ENCODE measurements at places on chromosomes 7 and 10.

- DNase-seq, result no peak
These were observed 12.8 kb downstream of the LRRN3 start for GRCh38 chr7:111103678-111104274.

GRCh38 chr10:132489053-132489703 lies 48.4 kb upstream of the INPP5A start:
- peak; percentile 80 for DNase-seq

- no peak for DNase-seq
These were observed 11.5 kb downstream of the CISD1 start for GRCh38 chr10:58280477-58280876.

DNA sequence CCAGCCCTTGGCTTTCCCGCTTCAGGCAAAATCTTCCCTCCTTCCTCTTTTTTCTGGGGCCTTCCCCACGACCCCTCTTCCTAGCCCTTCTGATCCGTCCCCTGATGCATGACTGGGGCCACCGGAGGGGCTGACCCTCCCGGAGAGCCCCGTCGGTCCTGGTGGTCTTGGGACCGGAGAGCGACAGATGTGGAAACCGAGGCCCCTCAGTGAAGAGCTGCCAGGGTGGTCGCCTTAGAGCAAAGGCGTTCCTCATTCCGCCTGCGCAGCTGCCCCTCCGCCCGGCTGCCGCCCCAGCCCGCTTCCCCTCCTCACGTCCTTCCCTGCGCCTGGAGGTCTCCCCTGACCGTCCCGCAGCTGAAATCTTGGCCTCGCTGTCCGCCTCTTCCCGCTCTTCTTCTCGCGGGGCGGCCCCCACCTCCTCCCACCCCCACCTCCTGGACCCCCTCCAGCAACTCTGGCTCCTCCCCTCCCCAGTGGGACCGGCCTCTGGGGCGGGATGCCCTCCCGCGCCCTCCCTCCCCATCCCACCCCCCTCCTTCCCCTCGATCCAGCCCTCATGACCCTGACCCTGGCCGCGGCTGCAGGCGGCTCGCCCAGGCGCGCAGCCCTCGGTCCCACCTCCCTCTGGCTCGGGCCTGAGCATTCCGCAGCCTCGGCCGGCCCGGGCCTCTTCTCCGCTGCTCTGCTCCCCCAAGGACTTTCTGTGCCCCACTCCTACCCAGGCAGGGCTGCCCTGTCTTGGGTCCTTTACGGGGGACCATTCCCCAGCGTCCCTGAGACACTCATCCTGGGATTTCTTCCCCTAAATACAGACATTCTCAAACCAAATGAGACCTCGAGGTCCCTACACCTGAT lies at the start of gene RARRES2:
TSS of gene RARRES2 (minus strand) at position 367 of the 858 bp plus-strand sequence. CDS start 1,020 bp downstream, outside the sequence.
- peak; percentile 29 for DNase-seq

DNA sequence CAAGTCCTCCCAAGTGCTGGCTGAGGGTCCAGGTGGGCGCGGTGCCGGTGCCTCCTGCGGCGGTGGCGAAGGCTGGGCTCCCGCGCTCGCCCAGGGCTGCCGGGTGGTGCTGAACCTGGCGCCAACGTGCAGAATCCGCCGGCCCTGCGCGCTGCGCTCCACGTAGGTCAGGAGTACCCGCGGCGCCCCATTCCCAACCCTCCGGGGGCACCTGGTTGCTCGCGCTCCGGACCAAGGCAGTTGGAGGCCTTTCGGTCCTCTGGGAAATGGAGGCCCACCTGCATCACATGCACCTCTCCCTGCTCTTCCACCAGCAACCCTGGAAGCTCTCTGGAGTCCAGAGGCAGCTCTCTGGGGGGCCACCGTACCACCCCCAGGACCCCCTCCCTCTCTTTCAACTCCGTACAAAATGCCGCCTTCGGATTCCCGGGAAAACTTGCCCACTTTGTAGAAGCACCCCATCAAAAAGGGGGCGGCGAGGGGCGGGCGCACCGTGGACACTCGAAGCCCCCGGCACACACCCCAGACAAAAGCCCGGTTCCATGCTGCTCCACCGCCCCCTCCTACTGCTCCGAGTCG lies 745 bp downstream of the SLC16A9 start:
- peak; percentile 4 for DNase-seq

- no peak for DNase-seq
These were observed 75.5 kb downstream of the RPS24 start for GRCh38 chr10:78109210-78109609.

DNA sequence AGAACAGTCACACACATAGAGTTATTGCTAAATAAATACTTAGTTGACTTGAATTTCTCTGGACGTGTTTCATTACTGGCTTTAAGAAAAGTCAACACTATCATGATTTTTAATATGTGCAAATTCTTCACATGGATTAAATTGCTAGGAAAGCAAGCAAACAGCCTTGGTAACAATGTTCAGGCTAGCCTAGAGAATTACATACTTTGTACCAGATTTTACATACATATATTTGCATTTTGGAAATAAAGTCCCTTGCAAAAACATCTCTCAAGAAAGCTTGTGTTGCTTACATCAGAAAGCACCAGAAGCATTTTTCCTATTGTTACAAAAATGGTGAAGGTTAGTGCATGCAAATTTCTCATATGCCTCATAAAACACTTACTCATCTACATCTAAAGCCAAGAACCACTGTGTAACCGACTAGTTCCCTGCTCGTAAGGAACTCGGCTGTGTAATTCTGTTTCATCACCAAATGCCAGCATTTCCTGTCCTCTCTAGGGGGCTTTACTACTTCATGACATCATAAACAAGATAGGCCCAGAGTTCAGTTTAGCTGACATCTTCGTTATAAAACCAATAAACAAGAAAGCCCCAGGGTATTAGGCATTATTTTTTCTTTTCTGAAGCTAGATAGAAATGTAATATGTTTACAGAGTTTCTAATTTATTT lies 87.8 kb downstream of the CFAP58 start:
- peak; percentile 97 for DNase-seq

- DNase-seq, result no peak
These were observed 7.4 kb downstream of the TTYH3 start for GRCh38 chr7:2639181-2639681.

DNA sequence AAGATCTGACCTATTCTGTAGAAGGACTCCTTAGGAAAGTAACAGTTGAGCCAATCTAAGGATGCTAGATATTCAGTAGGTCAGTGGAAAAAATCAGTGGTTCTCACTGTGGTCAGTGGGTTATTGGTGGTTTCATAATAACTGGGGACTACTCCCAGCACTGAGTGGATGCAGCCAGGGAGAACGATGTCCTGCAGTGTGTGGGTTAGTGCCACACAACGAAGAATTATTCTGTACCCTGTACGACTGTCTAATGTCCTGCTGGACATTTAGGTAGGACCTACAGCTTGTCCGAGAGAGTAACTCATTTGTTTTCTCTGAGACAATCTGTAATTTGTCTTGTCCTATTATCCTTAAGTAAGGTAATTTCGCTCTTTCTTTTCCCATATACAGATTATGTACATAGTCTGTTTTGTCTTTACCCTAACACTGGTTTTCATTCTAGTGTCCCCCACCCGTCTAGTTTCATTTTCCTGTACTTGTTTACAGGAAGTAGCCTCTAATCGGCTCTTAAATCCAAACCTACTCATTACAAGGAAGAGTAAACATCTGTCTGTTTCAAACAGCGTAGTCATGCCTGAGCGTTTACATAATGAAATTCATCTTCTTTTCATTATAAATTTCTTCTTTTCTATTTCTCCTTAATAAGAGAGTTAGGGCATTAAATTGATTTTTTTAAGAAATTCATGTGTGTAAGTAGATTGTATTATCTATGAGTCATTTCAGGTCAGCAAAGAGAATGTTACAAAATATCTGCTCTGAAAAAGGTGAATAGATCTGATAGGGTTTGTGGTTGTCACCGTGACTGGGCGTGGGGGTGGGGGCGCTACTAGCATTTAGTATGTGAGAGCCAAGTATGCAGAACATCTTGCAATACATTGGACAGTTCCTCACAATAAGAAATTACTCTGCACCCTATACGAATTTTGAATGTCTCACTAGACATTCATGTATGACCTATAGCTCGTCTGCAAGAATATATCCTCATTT lies 8.3 kb upstream of the ZC3HAV1L start:
- peak; percentile 22 for DNase-seq

DNA sequence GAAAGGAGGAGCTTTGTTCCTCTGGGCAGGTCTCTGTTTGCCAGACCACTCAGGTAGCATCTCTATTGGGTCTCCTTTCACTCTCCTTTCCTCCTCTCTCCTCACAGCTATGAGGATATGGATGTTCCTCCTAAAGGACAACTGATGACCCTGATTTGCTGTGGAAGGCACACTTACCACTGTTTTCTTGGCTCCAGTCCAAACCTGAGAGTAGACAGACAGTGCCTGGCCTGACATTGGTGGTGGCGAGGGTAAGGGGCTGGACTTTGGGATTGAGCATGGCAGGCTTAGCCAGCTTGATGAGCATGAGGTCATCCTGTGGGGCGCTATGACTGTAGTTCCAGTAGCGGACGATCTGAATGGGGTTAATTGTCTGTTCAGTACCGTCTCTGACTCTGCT lies 3.6 kb downstream of the PRSS37 start:
- DNase-seq, result no peak

GRCh38 chr7:20083781-20084180 lies 133.4 kb downstream of the MACC1 start:
- DNase-seq, result peak; percentile 59

DNA sequence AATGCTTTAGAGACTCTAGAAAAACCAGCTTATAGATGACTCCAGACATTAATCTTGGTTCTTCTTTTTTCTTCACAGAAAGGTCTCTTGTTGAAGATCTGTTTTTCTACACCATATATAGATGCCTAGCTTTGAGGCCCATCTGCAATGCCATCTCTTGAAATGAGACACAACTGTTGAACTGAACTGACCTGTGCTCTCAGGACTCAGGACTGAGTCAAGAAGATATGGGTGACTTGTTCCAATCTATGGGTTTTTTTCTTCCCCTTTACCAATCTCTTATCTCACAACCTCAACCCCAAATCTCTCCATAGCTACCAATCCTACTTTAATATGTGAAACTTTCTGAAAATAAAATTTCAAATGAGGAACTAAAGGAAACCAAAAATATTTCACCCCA lies 194.7 kb downstream of the SNX13 start:
- DNase-seq, result no peak

DNA sequence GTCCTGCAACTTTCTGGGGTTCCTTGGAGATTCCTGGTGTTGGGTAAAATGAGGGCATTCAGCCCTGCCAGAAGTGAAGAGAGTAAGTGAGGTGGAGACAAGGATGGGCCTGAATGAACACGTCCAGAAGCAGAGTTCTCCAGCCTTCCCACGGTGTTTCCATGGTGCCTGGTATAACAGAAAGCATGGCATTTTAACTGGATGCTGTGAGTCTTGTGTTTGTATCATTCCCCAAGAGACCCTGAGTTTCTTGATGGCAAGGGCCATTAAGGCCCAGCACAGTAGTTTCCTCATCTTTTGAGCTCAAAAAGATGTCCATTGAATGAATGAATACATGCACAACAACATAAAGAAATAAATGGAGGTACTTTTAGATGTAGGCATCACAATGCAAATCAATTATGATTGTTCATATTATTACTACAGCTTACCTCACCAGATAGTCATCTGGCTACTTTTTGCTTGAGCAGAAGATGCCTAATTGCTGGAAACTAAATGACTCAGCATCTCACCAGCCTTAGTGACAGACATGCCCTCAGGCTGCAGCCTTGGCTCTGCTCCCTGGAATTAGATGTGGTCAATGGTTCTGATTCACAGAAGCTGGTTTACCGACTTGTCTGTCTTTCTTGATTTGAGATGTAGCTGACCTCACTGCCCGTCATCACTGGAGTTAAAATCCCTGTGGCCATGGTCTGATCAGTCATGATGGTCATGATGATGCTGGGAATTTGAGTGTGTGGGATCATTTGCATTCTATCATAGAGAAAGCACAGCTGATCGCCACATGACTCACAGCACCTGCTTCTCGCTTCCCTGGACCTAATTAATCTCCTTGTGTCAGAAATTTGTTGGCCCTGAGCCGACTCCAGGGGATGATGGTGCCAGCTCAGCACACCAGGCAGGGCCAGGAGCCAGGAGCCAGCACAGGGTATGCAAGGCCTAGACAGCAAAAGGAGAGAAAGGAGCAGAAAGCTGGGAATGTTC lies 83.9 kb downstream of the CXCL12 start:
- peak; percentile 32 for DNase-seq

DNA sequence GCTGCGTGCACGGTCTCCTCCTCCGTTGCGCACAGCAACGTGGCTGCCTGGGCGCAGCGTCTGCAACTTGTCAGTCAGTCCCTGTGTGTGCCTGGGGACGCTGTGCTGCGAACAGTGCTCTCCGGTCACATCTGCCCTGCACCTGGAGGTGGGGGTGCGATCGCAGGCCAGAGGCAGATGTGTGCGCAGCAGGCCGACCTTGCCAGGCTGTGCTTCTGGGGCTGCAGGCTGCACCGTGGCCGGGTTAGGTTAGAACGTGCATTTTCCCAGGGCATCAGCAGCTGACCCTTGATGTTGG lies 8.2 kb upstream of the GET4 start:
- DNase-seq, result no peak

DNA sequence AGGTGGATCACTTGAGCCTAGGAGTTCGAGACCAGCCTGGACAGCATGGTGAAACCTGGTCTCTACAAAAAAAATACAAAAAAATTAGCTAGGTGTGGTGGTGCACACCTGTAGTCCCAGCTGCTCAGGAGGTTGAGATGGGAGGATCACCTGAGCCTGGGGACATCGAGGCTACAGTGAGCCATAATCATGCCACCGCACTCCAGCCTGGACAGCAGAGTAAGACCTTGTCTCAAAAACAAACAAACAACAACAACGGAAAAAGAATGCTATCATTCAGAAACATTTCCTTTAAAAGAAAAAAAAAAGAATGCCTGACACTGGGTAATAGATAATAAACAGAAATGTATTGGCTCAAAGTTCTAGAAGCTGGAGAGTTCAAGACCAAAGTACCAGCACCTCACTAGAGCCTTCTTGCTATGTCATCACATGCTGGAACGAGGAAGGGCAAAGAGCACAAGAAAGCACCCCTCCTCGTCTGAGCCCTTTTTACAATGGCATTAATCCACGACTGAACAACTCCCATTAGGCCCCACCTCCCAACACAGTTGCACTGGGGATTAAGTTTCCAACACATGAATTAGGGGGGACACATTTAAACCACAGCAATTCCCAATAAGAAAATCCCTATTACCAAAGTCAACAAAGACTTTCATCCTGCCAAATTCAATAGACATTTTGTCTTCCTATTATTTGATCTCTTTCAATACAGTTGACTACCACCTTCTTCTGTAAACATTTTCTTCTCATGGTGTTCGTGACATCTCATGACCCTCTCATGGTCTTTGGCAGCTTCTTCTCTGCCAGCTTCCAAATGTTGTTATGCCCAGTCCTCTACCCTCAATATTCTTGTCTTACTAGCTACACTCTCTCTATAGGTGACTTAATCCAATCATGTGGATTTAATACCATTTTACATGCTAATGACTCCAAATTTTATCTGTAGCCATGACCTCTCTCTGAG lies 20.0 kb downstream of the AKR1D1 start:
- DNase-seq, result no peak

GRCh38 chr10:96112531-96112930 lies 17.6 kb upstream of the ZNF518A start:
- no peak for DNase-seq

GRCh38 chr7:139341776-139342226 lies 664 bp downstream of the FMC1 start:
- DNase-seq, result no peak

GRCh38 chr7:15446280-15446679 lies 115.5 kb downstream of the AGMO start:
- no peak for DNase-seq

GRCh38 chr7:136878878-136879277 lies 10.4 kb downstream of the CHRM2 start:
- no peak for DNase-seq

- no peak for DNase-seq
These were observed 26.4 kb downstream of the SLC16A9 start for GRCh38 chr10:59682986-59683937.
